ENCODE measurements at places on chromosomes 16 and 17.

- no peak for DNase-seq
Measured at GRCh38 chr17:64022611-64023063, 2.2 kb upstream of the ICAM2 start.

- no peak for DNase-seq
Measured at GRCh38 chr16:68379472-68380347, 68.6 kb downstream of the SMPD3 start.

DNA sequence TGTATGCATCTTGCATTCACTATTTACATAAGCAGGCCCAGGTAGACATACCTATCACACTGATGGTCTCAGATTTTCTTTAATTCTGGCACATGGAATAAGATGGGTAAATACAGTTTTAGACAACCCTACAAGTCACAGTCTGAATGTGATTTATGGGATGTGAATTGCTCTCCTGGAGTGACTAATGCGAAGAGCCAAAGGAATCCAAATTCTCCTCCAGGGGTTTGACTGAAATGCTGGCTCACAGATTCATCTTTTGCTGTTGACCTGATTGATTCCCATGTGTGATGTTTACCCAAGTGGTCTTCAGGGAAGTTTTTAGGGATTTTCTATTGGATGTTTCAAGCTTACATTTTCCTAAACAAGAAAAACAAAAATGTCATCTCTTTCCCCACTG, 277.9 kb upstream of the MON1B start:
- no peak for DNase-seq

GRCh38 chr17:21194703-21195102, 19.3 kb downstream of the TMEM11 start:
- no peak for DNase-seq

DNA sequence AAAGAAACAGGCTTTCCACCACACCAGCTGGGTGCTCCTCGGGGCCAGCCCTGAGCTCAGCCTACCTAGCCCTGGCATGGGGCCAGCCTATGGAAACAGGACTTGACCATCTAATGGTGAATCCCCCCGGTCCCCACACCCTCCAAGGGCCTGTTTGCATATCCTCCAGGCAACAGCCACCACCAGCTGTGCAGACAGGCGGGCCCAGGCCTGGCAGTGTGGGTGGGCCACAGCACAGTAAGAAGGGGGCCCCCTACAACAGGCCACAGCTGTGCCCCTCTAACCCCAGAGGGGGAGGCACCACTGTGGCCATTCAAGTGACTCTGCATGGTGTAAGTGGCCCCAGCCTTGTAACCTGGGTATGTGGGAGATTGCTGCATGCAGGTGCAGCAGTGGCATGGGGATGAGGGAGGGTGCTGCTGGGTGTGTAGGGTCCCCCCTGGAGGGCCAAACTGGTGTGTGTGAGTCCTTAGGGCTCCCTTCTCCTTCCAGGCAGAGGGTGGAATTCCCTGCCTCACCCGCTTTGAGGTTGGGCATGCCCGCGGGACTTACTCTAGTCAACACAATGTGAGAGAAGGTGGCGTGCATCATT, 148.2 kb downstream of the C16orf78 start:
- no peak for DNase-seq

DNA sequence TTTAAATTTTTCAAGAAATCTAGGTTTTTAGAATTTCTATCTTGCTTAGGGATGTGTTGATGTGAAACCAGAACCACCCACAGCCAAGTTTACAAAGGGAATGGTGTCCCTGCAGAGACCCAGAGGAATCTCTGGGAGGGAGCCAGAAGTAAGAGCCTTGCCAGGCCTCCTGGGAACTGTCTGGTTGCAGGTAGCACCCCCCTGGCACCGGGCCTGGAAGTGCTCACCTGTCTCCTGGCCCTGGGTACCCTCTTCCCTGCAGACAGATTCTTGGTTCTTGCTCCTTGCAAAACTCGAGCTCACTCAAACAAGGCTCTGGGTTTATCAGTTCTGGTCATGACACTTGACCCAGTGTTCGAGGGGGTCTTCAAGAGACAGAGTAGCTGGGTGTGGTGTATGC, 24.6 kb upstream of the ZFP90 start:
- DNase-seq: no peak

DNA sequence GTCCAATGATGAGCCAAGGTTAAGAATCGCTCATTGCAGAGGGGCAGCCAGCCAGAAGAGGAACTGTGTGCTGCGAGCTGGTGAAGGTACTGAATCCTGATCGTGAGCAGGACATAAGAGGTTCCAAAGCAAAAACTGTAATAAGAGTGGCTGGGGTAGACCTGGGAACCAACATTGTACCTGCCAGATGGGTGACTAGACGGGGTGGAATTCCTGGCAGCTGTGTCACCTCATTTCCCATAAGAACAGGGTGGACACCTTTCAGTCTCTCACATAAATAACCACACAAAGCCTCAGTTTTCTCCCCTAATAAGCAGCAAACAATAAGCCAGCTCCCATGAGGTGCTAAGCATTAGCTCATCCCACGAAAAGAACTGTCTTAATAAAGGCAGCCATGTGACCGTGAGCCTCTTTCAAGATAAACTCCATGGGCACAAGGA, 290.3 kb downstream of the SOX9 start:
- no peak for DNase-seq

DNA sequence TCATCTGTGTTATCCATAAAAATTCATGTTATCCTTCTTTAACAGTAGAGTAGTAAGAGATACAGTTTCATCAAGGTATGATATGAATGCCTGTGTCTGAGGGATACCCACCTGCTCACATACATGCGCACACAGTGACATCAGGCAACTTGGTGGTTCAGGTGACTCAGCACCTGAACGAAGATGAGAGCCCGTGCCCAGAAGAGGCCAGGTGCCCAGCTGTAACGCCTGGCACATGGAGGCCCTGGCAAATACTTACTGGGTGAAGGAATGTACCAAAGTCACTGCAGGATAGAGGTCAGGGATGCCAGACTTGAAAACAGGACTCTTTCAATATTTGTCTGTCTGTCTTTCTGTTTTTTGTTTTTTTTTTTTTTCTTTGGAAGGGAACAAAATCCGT, 72.6 kb upstream of the LGALS9 start:
- no peak for DNase-seq

DNA sequence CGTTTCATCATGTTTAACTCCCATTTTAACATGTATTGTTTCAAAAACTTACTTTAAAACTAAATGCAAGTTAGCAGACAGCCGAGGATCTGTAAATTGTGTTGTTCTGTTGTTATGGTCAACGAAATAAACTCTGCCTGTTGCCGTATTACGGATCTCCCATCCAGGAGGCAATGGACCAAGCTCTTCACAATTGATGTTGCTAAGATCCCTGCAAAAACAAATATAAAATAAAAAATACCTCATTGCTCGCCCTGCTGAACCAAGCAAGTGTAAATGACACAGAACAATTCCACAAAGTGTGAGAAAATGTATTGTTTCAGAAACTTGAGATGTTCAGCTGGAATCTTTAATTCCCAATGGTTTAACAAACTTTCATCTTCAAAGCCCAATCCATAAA, 65.0 kb downstream of the CEP95 start:
- DNase-seq: no peak

- no peak for DNase-seq
Measured at GRCh38 chr16:76207270-76207669, 69.9 kb upstream of the CNTNAP4 start.

GRCh38 chr17:68097161-68097805, 61.7 kb downstream of the KPNA2 start:
- no peak for DNase-seq

DNA sequence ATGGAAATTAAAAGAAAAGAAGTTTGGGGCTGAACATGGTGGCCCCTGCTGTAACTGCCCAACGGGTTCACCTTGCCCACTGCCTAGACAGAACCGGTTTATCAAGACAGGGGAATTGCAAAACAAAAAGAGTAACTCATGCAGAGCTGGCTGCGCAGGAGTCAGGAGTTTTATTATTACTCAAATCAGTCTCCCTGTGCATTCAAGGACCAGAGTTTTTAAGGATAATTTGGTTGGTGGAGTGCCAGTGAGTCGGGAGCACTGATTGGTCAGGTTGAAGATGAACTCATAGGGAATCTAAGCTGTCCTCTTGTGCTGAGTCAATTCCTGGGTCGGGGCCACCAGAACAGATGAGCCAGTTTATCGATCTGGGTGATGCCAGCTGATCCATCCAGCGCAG, 4.4 kb upstream of the SCPEP1 start:
- DNase-seq: no peak

- no peak for DNase-seq
Measured at GRCh38 chr16:349211-349610, 3.3 kb downstream of the AXIN1 start.

- DNase-seq: no peak
Measured at GRCh38 chr16:20822521-20823325, 16.4 kb downstream of the REXO5 start.

DNA sequence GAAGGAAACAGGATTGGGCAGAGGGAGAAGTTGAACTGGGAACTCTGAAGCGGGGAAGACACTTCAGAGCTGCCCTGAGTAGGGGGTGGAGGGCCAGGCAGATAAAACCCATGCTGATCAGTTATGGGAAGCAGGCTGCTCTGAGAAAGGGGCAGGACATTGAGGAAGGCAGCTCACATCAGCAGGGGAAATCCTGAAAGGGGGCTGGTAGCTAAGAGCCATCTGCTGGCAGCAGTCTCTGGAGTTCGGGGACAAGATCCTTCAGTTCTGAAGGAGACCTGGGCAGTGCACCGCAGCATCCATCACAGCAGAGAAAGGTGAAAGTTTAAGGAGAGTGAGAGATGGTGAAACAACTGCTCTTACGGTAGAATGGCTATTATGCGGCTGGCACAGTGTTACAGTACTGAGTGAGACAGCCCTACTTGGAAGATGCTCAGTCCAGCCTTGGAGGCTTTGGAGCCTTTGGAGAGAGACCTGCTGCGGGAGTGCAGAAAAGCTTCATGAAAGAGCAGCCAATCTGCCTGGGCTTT, 5.4 kb upstream of the KIF18B start:
- DNase-seq: no peak

DNA sequence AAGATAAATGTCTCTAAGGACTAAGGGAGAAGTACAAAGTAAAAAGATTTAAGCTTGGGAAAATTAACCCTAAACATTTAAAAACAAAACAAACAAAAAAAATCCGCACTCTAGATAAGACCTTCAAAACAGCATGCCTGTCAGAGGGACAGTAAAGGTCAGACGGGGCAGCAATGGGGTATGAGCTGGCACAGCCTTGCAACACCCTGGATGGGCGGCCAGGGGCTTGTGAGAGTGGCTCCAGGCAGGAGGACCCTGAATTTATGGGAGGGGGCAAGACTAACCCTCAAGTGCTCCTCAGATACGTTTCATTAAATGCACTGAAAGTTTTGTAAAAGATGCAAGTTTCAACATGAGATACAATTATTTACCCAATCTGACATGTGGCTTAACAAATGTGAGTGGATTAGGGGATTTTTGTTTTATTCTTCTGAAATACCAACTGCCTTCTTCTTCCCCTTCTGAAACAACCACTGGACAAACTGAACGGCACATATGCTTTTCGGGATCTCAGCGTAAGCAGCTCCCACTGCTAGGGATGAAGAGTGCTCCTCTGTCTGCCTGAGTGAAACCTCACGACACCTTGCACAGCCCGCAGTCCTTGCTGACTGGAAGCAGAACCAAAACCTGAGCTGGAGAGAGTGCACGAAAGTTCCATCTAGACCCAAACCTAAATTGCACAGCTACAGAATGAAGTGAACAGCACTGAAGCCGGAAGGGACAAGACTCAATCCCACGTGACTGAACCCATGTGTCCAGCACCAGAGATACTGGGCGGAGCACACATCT, 128.4 kb downstream of the ANKRD11 start:
- no peak for DNase-seq
